ENCODE measurements at places on chromosomes 16 and 17.

- peak; percentile 2 for DNase-seq
Measured at GRCh38 chr16:20510323-20510722, 59.0 kb downstream of the ACSM2A start.

DNA sequence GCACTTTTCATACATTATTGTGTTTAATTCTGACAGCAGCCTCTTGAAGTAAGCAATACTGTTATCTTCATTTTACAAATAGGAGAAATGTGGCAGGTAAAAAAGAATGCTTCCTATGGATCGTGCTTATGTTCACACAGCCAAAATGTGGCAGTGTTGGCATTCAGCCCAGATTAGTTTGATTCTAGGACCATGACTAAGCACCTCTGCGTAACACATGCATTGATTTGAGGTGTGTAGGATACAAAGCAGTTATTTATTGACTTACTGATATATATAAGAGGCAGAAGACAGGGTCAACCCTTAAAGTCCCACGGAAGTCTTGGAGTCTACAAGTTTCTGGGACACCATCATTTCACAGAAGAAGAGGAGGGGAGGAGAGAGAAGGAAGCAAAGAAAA is 1144.4 kb upstream of the GOT2 start:
- peak; percentile 17 for DNase-seq

DNA sequence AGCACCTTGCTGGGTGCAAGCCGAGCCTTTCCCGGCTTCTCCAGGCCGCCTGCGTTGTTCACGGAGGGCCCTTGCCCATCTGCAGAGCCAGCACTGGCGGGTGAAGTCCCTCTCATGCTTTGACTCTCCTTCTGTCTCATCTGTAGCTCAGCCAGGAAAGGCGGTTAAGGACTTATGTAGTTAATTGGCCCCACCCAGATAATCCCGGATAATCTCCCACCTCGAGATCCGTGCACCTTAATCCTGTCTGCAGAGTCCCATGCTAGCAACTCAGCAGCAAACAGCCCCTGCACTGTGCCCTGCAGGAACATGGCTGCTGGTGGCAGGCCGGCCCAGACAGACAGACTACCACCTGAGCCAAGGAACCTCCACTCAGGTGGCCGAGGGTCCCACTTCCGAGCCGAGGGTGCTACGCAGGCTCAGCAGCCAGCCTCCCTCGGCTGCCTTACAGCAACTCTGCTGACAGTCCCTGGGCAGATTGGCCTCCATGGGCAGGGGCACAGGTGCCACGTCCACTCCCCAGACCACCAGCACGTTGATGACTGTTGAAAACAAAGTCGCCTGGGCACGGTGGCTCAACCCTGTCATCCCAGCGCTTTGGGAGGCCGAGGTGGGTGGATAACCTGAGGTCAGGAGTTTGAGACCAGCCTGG is 16.9 kb downstream of the RAB40C start:
- no peak for DNase-seq

DNA sequence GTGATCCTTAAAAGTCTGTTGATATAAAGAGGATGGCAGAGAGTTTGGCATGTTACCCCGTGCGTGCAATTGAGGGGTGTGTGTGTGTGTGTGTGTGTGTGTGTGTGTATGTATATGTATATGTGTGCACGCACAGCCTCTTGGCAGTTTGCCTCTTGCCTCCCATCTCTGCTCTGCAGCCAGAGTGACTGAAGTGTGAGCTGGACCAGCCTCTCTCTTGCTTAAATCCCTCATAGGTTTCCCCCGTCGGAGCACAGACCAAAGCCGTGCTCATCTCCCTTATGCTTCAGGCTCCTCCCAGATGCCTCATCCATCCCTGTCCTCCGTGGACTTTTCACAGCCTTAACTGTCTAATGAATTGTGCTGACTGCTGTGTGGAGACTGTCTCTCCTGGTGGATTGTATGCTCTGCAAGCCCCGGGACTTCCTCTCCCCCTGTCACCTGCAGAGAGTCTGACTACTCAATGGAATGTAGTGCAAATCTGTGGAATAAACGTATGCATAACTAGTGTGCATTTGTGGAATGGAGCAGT is 413.5 kb downstream of the CPPED1 start:
- DNase-seq, result no peak

DNA sequence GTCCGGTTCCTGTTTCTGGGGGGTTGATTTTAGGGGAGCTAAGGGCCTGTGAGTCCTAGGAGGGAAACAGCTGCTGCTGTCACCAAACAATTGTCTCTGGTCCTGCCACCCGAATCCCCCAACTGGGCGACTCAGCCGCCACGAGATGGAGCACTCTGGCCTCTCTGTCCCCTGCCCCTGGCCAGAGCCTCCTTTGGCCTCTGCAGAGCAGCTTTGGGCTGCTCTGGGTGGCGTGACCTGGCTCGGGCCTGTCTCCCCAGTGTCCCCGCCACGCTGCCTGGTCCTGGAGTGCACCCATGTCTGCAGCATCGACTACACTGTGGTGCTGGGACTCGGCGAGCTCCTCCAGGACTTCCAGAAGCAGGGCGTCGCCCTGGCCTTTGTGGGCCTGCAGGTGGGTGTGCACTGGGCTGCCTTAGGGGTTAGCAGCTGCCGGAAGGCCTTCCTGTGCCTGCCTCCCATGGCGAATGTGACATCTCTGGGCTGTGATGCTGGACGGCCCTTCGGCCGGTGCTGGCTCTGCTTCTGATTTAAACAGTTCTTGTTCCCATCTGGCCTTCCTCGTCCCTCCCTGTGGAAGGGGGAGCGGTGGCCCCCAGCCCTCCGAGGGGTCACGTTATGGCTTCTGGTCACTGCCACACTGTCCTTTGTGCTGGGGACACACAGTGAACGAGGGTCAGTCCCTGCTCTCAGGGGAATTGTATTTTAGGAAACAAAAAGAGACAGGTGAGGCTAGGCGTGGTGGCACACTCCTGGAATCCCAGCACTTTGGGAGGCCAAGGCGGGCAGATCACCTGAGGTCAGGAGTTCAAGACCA is 11.6 kb upstream of the RNF213 start:
- no peak for DNase-seq

DNA sequence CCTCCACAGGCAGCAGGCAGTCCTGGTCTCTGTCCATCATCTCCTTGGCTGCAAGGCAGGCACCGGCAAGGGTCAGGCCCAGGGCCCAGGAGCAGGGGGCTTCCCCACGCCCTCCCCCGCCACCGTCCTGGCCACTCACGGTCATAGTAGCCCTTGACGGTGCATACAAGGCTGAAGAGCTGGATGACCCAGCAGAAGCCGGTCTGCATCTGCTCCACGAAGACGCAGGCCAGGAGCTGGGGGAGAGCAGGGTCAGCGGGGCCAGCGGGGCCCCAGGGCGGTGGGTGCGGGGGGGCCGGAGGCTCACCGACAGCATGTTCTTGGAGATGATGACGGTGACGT is 20.1 kb downstream of the CTU2 start:
- no peak for DNase-seq

DNA sequence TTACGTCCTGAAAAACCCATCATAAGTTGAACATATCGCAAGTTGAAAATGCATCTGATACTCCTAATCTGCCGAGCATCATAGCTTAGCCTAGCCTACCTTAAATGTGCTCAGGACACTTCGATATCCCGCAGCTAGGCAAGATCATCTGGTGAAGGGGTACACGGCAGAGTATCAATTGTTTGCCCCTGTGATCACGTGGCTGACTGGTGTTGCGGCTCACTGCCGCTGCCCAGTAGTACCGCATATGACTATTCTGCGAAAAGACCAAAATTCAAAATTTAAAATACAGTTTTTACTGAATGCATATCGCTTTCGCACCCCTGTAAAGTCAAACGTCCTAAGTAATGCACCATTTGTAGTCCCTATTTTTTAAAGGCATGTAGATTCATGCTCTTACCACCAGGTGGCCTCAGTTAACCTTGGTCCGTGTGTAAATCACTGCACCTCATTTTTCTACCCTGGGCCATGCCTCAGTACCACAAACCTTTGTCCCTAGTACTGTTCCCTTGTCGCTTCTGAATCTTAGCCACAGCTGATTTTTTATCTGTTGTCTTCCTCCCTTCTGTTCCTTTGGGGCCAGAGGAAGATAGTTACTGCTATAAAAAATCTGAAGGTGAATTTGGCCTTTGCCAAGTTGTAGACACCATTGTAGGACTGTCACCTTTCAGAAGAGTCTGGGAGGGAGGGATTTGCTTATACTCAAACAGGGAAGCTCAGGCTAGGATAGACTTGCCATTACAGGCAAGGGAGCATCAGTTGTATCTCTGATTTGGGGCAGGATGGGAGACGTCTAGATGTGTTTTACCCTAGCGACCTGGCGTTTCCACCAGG is 34.4 kb downstream of the WWP2 start:
- peak; percentile 77 for DNase-seq

GRCh38 chr17:37278247-37278894 is 97.4 kb upstream of the C17orf78 start:
- DNase-seq, result no peak

- no peak for DNase-seq
Measured at GRCh38 chr16:46899443-46900143, 15.4 kb downstream of the GPT2 start.

GRCh38 chr17:49866019-49866380 is 18.1 kb upstream of the TAC4 start:
- DNase-seq, result no peak

DNA sequence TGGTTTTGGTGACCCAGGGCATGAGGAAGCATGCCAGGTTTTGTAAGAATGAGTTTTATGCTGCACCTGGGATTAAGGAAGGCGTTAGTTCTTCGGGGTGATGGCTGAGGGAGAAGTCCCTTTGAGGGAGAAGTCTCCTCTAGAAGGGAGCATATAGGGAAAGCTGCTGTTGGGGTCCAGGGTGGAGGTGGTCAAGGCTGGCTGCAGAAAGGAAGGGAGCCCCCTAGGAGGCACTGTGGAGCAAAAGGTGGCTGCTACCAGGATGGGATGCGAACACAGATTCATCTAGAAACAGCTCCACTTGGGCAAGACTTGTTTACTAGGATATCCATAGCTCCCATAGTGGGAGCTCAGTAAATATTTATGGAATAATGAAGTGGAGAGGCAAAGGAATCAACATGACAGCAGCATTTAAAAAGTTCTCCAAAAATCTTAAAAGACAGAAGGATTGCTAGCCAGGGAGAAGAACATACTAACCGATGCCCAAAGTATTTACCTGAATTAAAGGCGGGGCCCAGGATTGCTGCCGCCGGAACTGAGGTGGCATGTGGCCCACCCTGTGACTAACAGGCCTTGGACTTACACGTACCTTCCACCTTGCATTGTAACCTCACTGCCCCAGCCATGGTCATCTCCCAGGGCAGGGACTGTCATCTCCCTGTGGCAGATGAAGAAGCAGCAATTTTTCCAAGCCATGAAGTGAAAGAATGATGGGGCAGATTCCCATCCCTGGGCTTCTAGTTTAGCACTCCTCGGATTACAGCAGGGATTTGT is 7.1 kb upstream of the LPCAT2 start:
- peak; percentile 12 for DNase-seq

DNA sequence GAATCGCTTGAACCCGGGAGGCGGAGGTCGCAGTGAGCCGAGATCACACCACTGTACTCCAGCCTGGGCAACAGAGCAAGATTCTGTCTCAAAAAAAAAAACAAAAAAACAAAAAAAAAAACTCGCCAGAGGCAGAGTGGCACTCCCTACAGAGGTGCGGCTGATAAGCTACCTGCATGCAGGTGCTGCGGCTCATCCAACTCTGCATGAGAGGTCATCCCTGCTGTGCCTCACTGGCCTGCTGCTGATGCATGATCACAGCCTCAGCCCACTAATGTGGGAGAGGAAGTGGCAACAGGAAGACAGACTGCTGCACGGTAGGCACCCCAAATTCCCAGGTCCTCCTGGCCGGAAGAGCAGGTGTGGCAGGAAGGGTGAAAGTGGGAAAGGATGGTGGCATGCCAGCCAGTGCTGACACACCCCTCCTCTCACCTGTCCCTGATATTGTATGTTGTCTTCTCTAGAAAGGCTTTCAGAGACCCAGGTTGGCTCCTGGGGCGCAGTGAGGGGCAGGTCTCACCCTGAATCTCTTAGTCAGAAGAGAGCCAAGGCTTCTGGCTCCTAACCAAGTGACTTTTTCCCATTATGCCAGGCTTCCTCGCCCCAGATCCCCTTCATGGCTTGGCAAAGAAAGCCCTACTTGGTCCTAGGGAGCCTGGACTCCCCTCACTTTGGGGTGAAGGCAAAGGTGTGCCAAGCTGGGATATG is 11.8 kb downstream of the NXPH3 start:
- DNase-seq, result no peak

DNA sequence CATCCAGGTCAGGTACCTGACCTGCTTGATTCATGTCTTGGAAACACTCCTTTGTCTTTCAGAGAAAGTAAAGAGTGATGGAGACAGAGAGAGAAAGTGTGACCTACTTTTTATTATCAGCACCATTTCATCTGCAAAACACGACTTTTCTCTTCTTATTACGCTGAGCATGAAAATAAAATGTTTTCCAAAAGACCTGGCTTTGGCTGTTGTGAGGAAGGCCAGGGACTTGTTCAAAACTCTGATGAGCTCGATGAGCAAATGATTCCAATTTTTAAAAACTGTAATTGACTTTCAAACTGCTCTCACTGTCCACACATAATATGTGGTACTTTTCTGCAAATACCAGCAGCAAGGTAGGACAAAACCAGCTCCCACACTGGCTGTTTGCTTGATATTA is 679.9 kb downstream of the MAF start:
- no peak for DNase-seq

- DNase-seq, result no peak
Measured at GRCh38 chr16:72226136-72226535, 54.2 kb upstream of the PMFBP1 start.

DNA sequence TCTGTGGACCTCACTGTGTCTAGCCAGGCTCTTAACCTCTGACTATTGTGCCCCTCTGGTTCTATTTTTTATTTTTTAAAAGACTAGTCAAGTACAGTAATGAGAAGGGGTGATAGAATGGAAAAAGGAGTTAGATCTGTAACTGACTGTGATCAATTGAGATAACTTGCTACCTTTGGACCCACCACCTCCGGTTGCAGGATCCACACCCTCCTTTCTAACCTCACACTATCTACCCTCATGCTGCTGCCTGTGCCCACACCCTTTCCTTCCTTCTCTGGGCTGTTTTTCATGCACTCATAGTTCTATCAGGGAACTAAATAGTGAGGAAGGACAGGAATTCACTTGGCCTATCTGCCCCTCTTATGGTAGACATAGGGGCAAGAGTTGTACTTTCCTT is 172.3 kb downstream of the KATNIP start:
- DNase-seq, result no peak

- DNase-seq, result peak; percentile 90
Measured at GRCh38 chr17:1762901-1763898, 1.3 kb downstream of the SERPINF1 start.

Data from myocyte (in vitro differentiated cells).